Endodermal cell (in vitro differentiated cells): ENCODE measurements at places on chromosomes 1 and 21. TPM values are rescaled to one million over a fixed set of nuclear protein-coding genes. Genes with fewer than 3 reads are reported as not detected.

The ELF3 gene
- 11.2 and 11.8 TPM in 2 replicates for total RNA-seq

The ZNF436 gene
- total RNA-seq = 7.7 to 10.3 TPM (median 10.3 TPM) in 3 replicates

The GIPC2 gene
- total RNA-seq = 0.61 to 2.4 TPM (median 2.1 TPM) in 3 replicates

The HCRTR1 gene
- not detected in 3 replicates for total RNA-seq

The PLXNA2 gene
- total RNA-seq = 61.2 to 88.8 TPM (median 66.3 TPM) in 3 replicates

The PAQR6 gene
- 11.9 to 18.5 TPM (median 16.4 TPM) in 3 replicates for total RNA-seq

The ITPKB gene
- 21.0 to 23.1 TPM (median 22.4 TPM) in 3 replicates for total RNA-seq

The DENND2D gene
- total RNA-seq = 1.9 and 2.6 TPM in 2 replicates

The NES gene
- 103 and 116 TPM in 2 replicates for total RNA-seq

DNA sequence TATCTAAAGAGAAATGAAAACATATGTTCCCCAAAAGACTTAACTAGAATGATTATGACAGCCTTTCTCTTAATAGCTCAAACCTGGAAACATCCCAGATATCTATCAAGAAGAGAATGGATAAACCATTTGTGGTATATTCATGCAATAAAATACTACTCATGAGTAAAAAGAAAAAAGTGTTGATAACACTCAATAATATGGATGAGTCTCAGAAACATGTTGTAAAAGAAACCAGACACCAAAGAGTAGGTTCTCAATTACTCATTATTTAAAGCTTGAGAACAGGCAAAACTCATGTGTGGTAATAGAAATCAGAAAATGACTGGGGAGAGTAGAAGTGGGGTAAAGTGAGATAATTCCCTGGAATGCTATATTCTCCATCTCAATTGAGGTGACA lies 154.1 kb downstream of the PHTF1 start:
- DNase-seq = no peak

- DNase-seq = no peak
These were observed 419.5 kb upstream of the DEPDC1 start for GRCh38 chr1:68916221-68916902.

GRCh38 chr21:14547834-14548513 lies 1.9 kb upstream of the SAMSN1 start:
- DNase-seq = no peak

- DNase-seq = peak; percentile 93
These were observed 272.7 kb downstream of the FOXD2 start for GRCh38 chr1:47710329-47711071.

- peak; percentile 18 for DNase-seq
These were observed 58.6 kb downstream of the ADARB1 start for GRCh38 chr21:45132841-45133573.

DNA sequence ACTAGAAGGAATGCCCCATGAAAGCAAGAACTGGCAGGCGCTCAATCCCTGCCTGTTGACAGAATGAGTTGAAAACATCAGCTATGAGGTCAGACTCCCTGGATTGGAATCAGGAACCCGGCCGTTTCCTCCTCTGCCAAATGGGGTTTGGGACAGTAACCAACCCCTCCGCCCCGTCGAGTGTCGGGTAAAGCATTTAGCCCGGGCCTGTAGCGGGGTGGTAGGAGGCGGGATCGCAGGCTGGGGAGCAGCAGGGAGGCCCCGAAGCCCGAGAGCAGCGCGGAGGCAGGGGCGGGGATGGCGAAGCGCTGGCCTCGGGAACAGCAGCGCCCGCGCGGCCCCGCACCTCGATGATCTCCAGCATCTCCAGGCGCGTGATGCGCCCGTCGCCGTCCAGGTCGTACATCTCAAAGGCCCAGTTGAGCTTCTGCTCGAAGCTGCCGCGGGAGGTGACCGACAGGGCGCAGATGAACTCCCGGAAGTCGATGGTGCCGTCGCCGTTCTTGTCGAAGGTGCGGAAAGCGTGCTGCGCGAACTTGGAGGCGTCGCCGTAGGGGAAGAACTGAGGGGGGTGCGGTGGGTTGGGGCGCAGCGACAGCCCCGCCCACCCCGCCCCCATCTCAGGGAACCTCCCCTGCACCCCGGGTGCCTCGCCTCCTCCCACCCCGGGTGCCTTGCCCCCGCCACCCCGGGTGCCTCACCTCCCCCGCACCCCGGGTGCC lies 7.5 kb downstream of the HPCAL4 start:
- peak; percentile 58 for DNase-seq

DNA sequence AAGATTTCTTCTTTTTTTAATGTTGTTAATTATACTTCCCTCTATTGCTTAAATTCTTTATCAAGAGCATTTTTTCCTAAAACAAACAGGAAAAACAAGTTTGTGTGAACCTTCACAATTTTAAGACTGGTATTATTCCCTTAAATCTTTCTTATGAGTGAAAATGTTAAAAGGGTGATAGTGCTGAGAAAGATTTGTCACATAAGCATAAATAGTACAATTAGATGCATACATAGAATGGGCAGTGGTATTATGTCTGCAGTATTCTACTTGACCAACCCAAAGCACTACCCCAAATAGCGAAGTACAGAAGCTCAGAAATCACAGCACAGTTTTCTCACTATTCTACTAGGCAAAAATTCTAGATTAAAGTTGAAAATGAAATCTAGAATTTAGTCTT lies 18.0 kb downstream of the GOLPH3L start:
- DNase-seq = no peak

DNA sequence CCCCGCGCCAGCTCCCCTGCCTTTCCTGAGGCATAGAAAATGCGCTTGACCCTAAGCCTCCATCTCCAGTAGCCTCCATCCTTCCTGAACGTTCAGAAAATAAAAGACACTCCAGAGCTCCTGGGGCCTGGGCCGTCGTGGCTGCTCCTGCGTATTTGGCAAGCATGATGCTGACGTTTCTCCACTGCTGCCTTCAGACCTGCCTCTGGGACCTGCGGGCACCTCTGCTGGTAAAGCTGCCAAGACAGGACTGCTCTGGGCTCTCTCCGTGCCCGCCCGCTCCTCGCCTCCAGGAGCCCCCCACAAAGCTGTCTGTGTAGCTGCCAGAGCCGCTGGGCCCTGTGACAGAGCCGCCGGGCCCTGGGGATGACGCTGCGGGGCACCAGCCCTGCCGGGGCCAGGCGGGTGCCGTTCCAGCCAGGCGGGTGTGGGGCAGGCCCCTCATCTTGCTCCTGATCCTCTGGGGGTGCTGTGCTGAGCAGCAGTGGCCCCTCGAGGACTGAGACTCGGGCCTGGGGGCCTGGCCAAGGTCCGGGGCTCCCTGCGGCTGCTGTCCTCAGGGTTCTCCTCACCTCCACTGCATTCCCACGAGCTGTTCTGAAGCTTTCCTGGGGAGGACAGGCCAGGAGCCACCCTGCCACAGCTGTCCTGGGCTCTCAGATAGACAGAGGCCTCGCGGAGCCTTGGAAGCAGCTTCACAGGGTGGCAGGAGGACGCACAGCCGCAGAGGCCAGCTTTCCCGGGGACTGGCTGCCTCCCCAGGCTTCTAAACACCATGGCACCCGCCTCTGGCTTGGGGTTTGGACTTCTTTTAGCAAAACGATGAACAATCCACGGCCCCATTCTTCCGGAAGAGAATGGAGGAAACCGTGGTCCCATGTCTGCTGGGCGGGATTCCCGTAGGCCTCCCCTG lies 48.1 kb downstream of the MORN1 start:
- DNase-seq = no peak

DNA sequence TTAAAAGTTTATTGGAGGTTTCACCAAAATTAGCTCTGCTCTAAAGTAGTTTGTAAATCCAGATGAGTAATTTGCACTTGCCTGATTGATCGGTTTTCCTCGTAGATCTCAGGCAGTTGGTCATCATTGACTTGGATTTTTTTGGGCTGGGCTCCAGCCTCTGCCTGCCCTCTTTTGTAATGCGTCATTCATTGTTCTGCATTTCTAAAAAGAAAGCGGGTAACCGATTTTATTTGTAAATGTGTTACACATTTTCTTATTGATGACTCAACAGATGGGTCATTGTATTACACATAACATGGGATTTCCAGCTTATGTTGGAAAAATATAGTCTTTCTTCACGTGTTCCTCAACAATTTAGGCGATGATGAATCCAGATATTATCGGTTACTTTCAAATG lies 5.5 kb downstream of the ETS2 start:
- no peak for DNase-seq

- DNase-seq = no peak
These were observed 53.4 kb downstream of the MPZL1 start for GRCh38 chr1:167775178-167775577.

GRCh38 chr1:217770918-217771317 lies 139.8 kb downstream of the SPATA17 start:
- peak; percentile 57 for DNase-seq

- DNase-seq = no peak
These were observed 275.4 kb upstream of the USP24 start for GRCh38 chr1:55490547-55490946.

GRCh38 chr1:209544098-209544497 lies 39.4 kb upstream of the CAMK1G start:
- peak; percentile 5 for DNase-seq

DNA sequence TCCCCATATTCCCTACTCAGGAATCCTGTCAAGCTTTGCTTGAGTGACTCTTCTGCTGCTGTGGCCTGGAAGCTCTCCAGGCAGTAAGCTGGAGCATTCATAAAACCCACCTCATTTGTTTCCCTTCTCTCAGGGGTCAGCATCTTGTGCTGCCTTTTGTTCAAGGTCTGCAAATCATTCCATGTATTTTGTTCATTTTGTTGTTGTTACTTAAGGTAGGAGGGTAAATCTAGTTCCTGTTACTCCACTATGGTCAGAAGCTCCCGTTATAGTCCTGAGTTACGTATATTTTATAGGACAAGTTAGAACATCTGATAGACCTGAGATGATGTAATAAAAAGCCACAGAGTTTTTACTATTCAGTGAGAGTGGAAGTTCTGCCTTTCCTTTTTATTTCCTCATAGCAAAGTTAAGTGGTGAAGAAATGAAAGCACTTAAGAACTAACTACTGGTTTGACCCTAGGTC lies 9.9 kb downstream of the SYNJ1 start:
- no peak for DNase-seq

GRCh38 chr1:151340870-151341754 lies 5.9 kb downstream of the RFX5 start:
- peak; percentile 78 for DNase-seq

- DNase-seq = no peak
These were observed 98.9 kb downstream of the RGS2 start for GRCh38 chr1:192907545-192908243.

- DNase-seq = no peak
These were observed 29.1 kb upstream of the LRRC8C start for GRCh38 chr1:89603651-89604413.

DNA sequence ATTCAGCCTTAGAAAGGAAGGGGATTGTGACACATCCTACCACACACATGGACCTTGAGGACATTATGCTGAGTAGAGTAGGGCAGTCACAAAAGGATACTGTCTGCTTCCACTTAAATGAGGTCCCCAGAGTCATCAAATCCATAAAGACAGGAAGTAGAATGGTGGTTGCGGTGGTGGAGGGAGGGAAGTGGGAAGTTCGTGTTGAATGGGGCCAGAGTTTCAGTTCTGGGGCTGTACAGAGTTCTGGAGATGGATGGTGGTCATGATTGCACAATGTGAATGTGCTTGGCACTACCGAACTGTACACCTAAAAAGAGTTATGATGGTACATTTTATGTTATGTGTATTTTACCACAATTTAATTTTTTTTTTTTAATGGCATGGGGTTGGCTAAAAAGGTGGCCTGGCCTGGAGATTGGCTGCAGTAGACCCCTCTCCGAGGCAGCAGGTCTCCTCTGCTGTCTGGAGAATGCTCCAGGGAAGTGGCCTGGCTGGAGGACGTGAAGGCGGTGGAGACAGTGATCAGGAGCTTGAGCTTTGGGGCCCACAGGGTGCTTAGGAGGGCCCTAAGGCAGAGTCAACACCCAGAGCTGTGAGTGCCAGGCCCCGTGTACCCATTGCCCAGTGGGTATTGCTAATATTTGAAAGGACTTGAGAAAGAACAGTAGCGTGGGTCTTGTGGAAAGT lies 30.4 kb downstream of the IFNGR2 start:
- no peak for DNase-seq
